Stimulated activated naive CD4-positive, alpha-beta T cell treated with Interleukin-2 at 50 U/mL for 16 hours (primary cell): ENCODE measurements at places on chromosomes 5 and 9.

GRCh38 chr5:80754900-80755299, 100.1 kb upstream of the DHFR start:
- peak; percentile 24 for DNase-seq

- no peak for DNase-seq
Measured at GRCh38 chr5:169426784-169427183, 125.8 kb upstream of the SLIT3 start.

DNA sequence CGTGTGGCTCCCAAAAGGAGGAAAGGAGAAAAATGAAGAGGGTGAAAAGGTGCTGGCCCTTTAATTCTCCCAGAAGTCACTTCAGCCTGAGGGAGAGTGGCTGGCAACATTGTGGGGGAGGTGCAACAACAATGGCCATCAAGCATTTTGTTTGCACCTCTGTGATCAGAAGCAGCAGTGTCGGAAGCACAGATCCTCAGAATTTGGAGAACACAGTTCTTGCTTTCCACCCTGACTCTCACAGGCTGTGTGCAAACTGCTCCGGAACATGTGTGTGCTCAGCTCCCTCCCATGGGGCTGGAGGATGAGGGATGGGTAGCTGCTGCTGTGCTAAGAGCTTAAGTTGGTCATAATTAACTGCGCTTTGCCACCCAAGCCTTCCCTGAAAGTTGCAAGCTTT, 127.1 kb downstream of the DPYSL3 start:
- no peak for DNase-seq

GRCh38 chr5:149930749-149931574, 13.6 kb downstream of the PDE6A start:
- no peak for DNase-seq

DNA sequence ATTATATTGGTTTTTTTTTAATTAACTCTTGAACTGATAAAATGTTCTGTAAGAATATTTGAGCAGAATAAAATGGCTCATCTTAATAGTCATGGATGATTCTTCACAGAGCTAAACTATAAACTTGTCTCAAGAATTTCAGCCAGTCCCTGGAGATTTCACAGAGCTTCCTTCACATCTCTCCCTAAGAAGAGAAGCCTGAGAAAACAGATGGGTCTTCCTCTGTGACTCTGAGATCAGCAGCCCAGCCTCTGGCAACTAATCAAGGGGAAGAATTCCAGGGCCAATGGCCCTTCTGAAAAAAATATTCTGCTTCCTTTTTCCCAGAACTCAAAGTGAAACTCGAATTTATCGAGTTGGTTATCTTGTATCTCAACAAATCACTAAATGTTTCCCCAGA, 122.2 kb upstream of the ITGA1 start:
- DNase-seq = no peak

GRCh38 chr9:1869843-1870242, 145.3 kb upstream of the SMARCA2 start:
- DNase-seq = peak; percentile 13

DNA sequence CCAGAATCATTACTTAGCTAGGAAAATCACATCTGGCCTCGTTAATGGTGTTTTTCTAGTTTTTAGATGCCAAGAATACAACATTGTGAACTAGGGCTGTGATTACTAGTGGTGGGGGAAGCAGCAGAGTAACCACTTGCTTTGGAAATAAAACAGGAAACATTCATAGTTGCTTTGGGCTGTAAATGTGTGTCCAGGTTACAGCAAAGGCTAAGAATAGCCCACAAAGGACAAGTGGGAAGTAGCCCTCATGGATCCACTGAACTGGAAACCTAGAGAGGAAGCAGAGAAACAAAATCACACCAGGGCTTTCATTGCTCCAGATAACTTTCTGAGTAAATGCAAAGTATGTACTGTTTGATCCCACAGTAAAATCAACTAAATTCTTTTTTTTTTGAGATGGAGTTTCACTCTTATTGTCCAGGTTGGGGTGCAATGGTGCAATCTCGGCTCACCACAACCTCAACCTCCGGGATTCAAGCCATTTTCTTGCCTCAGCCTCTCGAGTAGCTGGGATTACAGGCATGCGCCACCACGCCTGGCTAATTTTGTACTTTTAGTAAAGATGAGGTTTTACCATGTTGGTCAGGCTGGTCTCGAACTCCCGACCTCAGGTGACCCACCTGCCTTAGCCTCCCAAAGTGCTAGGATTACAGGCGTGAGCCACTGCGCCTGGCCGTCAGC, 56.2 kb upstream of the TNFSF15 start:
- no peak for DNase-seq

- no peak for DNase-seq
Measured at GRCh38 chr5:55509796-55510522, 24.8 kb downstream of the PLPP1 start.

DNA sequence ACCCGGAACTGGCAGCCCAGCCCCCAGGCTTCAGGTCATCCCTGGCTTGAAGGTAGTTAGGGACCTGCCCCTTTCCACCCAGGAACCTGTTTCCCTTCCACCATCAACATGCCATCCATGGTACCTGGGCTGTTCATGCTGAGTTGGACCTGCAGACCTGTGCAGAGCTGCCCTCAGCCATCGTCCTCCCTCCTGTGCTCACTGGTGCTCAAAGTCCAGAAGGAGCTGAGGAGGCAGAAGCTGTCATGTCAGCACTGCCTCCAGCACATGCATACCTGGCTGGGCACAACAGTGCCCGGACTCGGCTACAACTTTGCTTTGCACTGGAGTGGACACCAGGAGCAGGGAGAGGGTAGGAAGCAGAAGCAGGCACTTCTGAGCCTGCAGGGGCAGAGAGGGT, 36.2 kb downstream of the BTNL8 start:
- no peak for DNase-seq

DNA sequence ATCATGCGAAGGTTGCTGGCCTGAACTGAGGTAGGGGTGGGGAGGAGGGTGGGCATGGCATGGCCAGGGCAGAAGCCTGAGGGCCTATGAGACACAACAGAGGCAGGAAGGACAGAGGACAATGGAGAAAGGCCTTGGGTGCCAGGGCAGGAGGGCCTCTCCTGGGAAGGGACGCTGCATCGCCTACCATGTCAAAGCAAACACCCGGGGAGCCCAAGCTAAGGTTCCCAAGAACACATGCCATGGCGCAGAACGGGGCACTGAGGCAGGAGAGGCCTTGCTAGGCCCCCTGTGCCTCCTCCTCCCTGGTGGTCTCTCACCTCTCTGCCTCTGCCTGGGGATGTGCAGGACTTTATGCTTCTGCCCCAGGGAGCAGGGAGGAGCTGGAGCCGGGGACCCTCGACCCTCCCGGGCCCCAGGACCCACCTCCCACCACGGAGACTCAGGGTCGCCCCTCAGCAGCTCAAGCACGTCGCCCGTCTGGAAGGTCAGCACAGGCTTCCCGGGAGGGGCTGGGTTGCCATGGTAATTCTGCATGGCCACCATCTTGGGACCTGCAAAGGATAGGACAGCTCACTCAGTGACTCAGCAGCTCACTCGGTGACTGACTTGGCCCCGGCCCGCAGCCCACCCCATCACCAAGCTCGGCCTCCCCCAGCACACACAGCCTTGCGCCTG, 40.3 kb upstream of the SARDH start:
- DNase-seq = no peak

DNA sequence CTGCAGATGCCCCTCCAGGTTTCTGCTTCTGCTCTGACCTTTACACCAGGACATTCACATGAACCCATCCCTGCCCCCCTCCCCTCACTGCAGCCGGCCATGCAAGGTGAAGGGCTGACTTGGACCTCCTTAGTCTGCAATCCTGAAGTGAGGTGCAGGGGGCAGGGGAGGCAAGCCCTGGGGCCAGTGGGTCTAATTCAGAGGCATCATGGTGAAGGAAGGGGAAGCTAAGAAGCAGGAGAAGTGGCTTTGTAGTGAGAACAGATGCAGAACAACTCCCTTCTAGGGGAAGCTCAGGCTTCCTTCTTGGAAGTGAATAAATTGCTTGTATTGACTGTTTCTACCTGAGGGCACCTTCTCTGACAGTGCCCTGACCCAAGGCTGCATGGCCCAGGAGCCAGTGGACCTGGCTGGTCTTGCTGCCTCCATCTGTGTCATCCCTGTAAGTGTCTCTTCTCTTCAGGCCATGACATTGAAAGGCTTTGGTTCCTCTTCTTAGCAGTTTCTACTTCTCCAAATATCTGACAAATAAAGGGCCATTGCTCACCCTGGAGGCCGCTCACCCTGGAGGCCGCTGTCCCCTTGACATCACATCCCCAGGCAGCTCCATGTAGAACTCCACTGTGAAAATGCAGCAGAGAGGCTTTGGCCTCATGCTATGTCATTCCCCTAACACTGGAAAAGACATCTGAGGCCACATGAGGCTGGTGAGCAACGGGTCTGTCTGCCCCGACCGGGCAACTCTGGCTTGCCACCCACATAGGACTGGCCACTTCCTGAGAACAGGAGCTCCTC, 55.3 kb downstream of the GADD45G start:
- no peak for DNase-seq

DNA sequence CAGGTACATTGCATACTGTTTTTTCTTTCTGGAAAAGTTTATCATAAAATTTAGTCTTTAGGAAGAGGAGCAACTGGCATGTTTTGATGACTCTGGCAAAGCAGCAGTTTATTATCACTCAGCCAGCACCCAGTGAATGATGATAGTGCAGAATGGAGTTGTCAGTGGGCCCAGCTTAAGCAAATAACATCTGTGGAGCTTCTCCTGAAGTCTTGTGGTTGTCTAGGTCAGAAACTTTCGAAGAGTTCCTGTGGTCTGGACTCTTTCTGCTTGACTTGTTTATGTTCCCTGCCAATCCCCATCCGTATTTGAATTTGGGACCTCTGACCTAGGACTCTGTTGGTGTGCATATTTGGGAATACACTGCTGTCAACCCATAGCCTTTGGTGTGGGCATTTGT, 38.1 kb upstream of the C5orf47 start:
- no peak for DNase-seq

DNA sequence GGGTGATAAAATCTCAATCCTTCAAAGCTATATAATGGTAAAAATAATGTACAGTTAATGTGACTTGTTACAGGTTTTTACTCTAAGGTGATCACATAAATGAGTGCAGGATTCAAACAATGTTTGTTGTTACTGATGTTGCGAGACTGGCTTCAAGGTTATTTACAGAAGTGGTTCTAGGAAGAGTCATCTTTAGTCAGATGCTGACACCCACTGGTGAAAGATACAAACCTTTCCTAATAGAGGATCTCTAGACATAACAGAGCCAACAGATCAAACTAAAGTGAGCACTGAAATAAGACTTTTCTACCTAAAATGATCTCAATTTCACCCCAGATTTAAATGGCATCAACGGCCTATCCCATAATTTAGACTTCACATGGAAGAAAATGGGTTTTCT, 20.2 kb downstream of the ARSB start:
- DNase-seq = no peak

DNA sequence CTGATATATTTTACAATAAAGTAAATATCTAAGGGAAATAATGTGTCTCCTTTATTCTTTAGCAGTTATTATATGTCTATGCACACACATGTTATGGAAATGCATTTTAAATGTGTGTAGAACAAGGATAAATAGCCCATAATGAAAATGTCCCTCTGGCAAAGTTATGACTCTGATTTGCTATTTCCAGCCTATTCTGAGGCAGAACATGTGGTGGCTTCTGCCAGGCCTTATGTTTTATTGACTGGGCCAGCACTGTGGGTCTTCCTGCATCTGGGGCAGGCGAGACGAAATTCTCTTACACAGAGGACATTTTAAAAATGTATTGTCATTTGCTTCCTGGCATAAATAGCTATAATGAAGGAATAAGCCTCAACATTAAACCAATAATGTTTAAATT, 52.8 kb downstream of the S1PR3 start:
- DNase-seq = no peak

- DNase-seq = no peak
Measured at GRCh38 chr5:179407191-179408175, 62.2 kb upstream of the ADAMTS2 start.
